ENCODE measurements at places on chromosomes 3 and 15.

- no peak for DNase-seq
Observed at GRCh38 chr3:196275126-196275525, 12.4 kb downstream of the PCYT1A start.

DNA sequence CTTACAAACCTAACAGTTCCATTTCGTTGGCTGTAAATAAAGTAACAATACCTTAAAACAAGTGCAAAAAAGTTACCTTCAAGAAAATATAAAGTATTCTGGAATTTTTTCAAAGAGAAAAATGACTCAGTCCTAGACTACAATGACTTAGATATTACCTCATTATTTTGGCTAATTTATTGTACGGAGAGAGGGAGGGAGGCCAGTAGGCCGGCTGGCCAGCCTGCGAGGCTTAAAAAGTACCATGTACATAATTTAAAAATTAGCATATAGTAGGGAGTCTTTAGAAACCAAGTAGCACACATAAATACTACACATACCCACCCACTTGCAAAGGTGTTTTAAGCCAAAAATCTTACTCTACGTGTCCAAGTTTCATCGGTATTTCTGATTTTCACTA lies 41.9 kb upstream of the MAP4 start:
- DNase-seq: no peak

DNA sequence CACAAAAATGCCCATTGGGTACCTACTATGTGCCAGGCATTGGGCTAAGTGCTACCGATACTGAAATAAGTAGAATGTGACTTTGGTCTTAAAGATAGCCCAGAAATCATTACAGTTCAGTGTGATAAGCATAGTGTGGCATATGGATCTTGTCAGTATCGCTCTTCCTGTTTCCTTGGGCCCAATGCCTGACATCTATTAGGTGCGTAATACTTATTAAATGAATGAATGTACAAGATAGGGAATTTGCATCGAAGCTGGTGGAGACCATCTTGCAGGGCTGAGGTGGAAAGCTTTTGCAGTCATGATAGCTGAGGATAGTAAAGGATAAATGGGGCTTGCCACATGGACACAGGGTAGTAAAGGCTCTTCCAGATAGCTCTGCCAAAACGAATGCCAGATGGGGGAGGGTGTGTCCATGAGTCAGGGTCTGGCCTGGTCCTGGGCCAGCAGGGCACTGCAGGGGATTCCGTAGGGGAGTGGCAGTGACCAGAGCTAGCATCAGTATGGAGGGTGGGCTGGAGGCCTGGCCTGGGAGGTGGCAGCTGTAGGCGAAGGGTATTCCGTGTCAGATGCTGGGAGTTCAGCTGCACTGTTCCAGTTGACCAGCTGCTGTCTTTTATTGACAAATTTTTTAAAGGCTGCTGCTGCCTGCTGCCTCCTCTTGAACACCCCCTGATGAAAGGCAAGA lies 23.5 kb downstream of the TSEN2 start:
- no peak for DNase-seq

- no peak for DNase-seq
Observed at GRCh38 chr15:70788114-70789049, 25.0 kb upstream of the UACA start.

DNA sequence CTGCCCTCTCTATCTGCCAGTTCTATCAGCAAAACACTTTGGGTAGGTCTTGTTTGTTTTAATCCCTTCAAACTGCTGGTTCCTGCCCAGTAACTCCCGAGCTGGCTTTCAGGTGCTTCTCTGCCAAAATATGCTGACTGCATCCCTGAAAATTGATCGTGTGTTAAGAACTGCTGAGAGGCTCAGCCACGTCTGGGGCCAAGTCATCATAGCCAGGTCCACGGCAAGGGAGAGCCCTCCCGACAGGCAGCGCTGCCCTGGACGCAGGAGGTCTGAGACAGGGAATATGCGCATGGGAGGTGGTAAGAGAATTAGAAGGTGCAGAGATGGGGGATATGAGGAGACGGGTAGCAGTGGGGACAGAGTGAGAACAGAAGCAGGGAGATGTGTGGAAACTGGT lies 179.7 kb upstream of the TOPAZ1 start:
- DNase-seq: no peak

GRCh38 chr15:66789029-66790025 lies 87.3 kb downstream of the SMAD6 start:
- no peak for DNase-seq

GRCh38 chr15:74399511-74400312 lies 32.3 kb upstream of the CYP11A1 start:
- DNase-seq: peak; percentile 82

DNA sequence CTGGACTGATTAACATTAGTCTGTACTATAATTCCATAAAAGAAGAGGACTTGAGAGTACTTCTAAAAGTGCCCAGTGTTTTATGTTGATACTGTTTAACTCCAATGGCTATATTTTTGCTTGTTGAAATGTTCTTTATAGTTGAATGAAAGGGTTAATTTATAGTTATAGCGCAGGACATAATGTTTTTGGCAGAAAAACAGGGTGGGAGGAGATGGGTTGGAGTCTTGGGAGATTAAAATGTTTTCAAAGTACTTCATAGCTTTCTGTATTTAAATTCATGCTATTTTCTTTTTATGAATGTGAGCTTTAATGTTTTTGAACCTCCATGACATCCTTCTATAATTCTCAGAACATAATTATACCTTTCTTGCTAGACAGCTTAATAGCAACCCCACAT lies 108.2 kb downstream of the CNTN3 start:
- no peak for DNase-seq

DNA sequence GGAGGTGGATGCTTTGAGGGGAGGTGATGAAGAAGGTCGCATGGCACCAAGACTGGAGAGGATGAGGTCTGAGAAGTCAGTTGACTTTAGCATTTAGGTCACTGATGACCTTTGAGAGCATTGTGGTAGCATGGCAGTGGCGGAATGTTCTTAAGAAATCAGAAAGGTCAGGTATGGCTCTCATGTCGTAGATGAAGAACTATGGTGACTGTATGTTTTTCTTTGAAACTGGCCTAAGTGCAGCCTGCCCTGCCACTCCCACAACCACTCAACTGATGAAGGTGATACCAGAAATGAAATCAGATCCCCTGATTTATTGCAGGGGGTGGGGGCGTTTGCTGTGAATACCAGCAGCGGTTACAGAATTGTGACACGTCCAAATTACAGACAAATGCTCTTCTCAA lies 102.6 kb downstream of the ITPR1 start:
- DNase-seq: no peak

DNA sequence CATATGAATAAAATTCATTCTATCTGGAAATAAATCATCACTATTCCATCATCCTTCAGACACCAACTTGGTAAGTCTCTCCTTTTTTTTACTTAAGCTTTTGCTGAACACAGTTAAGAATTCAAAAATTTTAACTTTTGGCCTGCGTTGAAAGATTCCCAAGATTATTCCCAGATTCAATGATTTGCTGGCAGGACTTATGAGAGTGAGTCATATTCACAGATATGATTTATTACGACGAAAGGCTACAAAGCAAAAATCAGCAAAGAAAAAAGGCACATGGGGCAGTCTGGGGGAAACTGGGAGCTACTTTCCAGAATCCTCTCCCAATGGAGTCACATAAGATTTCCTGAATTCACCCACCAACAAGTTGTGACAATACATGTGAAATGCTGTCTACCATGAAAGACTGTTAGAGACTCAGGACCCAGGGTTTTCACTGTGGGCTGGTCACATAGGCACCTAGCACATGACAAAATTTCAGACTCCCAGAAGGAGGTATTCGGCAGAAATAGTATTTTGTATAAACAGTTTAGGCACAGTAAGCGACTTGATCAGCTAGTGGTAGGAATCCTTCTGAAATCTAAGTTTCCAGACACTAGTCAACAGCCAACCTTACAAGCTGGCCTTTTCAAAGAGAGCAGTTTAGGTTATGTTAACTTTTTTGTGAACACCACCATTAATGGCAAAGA lies 82.1 kb downstream of the DLG1 start:
- DNase-seq: no peak

DNA sequence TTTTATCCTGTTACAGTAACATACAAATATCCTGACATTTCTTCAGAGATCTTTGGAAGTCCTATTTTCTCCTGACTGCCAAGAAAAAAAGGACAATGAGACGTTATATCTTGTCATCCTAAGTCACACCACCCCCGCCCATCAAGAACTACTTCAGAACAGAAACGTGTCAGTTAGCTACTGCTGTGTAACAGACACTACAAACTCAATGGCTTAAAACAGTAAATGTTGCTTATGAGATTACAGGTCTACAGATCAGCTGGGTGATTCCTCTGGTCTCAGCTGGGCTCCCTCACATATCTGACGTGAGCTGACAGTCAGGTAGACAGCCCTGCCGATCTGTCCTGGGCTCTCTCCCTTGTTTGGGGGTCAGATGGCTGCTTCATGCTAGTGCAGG lies 20.5 kb upstream of the CCDC174 start:
- DNase-seq: no peak

DNA sequence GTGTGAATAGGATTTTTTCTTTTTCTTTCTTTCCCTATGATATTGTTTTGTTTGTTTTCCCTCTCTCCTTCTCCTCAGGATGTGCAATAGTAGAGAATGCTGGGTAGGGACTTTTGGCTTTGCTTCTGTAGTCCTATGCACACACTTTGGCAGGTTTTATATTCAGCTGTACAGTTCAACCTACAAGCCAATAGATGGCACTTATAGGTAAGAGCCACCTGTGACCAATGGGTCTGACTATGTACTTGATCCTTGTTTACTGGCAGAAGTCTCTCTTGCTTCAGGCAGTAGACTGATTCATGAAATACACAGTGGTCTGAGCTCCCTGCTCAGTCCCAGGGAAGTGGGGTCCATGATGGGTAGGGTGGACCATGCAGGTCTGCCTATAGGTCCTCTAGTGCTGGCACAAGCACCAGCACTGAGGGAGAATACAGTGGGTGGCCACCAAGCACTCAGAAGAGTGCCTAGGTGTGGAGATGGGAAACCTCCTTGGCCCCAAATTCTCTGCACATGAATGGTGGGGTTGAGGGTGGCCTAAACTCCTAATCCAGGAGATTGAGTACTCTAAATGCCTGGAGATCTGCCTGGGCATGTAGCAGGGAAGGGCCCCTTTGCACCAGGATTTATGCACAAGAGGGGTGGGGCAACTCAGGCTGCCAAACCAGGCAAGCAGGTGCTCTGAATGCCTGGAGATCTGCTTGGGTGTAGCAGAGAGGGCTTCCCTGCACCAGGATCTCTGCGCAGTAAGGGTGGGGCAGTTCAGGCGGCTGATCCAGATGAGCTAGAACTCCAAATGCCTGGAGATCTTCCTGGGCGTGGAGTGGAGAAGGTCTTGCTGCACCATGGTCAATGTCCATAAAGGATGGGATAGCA lies 176.1 kb downstream of the DOCK3 start:
- no peak for DNase-seq

GRCh38 chr15:90004671-90005070 lies 3.5 kb downstream of the ZNF710 start:
- no peak for DNase-seq

DNA sequence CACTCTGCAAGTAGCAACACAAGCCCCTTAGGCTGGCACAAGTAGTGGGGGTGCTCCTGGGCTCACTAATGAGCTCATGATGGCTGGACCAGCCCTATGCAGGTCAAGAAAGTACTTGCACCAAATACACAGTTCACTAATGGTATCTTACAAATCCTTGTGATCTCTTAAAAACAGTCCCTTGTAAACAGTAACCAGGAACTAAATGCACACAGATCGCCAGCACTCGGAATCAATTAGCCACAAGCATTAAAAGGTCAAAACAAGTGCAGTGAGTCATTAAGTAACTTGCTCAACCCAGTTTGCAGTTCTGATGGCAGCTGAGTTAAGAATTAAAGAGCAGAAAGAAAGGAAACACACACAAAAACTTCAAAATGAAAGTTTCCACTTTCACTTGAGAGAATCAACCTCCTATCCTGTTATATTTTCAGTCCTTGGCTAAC lies 43.2 kb downstream of the ARHGEF3 start:
- peak; percentile 59 for DNase-seq

GRCh38 chr3:191499307-191500080 lies 38.5 kb downstream of the PYDC2 start:
- no peak for DNase-seq

DNA sequence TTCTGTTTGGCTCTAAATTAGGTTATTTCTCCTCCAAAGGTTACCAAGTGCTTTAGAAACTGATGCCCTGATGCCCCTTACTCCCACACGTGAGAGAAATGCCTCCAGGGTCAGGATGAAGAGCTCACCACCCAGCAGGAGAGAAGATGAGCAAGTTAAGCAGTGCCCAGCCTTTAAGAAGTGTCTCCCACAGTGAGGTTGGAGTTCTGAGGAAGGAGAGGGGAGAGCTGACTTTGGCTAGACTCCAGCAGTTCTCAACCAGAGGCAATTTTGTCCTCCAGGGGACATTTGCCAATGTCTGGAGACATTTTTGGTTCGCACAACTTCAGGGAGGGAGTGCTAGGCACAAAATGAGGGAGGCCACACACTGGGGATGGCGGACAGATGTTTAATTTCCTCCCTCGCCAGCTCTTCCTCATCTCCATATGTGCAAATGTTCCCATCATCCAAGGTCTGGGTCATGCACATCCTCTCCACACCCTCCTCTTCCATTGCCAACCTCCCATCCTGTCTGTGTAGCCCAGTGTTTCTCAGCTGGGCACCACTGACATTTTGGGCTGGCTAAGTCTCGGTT lies 50.6 kb upstream of the SLC7A14 start:
- no peak for DNase-seq

- no peak for DNase-seq
Observed at GRCh38 chr3:32934150-32934742, 17.2 kb upstream of the CCR4 start.

DNA sequence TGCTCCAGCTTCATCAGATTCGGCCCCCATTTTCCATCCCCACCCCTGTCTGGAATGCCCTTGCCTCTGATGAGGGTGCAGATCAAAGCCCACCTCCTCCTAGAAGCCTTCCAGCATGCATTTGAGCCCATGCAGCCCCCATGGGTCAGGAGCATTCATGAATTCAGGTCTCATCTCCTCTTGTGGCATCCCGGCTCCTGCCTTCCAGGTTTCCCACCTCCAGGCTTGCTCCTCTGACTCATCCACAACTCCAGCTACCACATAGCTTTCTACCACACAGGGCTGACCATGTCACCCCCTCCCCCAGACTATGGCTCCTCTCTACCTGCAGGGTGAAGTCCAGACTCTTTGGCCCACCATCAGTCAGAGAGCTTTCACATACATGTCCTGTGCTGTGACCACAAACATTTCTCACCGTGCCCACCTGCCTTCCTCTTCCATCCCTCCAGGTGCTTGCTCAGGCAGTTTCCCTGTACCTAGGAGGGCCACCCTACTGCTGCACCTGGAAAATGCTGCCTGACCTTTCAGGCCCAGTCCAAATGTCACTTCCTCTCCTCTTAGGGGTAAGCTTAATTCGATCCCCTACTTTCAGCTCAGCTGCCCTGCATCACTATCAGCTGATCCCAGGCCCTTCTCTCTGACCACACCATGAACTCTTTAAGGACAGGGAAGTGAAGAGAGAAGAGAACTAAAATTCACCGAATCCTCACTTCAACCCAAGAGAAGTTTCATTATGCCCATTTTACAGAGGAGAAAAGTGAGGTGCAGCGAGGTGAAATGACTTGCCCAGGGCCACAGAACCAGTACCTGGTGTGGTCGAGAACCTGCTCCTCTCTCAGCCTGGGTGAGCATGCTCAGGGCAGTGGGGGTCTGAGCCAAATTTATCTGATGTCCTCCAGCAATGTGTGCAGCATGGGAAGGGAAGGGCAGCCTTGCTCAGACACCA lies 13.7 kb upstream of the FGD5 start:
- DNase-seq: no peak

GRCh38 chr15:33131552-33132232 lies 62.8 kb downstream of the FMN1 start:
- no peak for DNase-seq

All from T-helper 1 cell (primary cell).